ENCODE measurements at places on chromosomes 6 and 20.

DNA sequence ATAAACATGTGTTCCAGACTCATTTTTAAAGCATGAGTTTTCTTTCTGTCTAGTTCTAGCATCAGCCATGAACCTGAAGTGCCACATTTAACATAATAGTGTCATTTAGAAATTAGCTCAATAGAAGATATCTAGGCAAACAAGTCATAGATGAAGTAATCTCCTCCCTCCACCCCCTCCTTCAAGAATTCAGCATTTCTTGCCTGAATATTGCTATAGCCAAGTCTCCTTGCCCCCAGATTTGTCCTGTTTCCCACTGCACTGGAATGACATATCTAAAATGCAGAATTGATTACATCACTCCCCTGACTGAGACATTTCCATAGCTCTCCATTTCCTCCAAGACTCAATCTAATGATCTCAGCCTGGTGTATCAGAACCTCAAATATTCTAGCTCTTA is 134.9 kb upstream of the BACH2 start:
- no peak for DNase-seq

- no peak for DNase-seq
Measured at GRCh38 chr6:246352-246751, 45.9 kb upstream of the DUSP22 start.

- DNase-seq: no peak
Measured at GRCh38 chr6:114292431-114292830, 50.4 kb downstream of the HS3ST5 start.

DNA sequence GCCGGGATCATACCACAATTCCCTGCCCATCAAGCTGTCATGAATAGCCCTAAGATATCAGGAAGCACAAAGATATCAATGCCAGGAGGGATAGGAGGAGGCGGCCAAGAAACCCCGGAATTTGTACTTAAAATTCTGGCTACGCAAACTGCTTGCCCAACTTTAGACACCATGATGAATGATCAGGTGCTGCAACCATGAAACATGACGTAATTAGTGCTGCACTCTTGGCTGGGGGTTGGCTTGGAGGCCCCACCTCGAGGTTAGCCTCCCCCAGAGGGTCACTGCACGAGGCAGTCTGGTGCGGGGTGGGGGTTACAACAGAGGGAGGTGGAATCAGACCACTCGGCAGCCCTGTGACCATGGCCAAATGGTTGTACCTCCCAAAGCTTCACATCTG is 8.9 kb downstream of the SIRPA start:
- DNase-seq: no peak

DNA sequence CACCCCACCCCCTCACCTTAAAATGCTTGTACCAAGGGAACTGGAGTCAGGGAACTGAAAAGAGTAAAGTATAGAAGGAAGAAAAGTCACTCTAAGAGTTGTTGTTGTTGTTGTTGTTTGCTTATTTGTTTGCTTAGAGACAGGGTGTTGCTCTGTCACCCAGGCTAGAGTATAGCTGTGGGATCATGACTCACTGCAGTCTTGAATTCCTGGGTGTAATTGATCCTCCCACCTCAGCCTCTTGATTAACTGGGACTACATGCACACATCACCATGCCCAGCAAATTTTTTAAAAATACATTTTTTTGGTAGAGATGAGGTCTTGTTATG is 681.6 kb upstream of the GJE1 start:
- DNase-seq: no peak

DNA sequence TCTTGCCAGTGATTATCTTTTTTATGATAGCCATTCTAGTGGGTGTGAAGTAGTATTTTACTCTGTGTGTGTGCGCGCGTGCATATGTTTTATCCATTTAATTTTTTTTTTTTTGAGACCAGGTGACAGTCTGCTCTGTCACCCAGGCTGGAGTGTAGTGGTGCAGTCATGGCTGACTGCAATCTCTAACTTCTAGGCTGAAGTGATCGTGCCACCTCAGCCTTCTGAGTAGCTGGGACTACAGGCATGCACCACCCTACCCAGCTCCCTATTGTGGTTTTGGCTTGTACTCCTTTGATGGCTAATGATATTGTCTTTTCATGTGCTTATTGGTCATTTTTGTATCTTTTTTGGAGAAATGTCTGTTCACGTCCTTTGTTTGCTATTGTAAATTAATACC is 33.3 kb downstream of the ITCH start:
- no peak for DNase-seq

DNA sequence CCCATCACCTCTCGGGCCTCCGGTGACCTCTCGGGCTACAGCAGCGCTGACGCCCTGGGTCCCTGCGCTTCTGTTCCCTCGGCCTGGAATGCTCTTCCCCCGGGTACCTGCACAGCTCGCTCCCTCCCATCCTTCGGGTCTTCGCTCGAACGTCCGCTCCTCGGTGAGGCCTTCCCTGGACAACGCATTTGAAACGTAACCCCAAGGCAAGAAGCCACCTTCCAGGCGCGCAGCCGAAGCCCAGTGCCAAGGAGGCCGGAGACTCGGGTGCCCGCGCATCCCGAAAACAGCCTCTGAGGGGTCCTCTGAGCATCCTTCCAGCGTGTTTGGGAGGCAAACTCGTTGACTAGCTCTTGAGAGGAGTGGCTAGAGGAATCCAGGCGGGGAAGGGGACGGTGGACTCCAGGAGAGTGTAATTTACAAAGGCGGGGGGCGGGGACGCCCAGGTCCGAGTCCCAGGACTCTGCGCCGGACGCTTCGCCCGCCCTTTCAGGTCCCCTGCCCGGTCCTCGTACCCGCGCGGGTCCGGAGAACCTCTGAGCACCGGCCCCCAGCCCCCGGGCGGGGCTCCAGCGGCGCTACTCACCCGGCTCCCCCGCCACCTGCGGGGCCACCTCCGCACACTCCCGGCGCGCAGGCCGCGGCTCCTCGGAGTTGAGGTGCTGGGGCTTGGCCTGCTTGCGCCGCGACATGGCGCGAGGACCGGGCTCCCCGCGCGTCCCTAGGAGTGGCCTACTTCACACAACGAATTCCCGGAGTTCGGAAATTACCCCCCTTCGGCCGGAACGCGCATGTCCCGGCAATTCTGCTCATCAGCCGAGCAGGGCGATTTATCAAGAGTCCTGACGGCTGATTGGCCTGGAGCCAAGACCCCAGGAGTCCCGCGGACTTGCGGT is 86.8 kb downstream of the ZFP64 start:
- peak; percentile 61 for DNase-seq

All from right hindlimb (tissue), 1 donor.